ENCODE measurements at places on chromosomes 7 and 10.

GRCh38 chr7:85061456-85061855 lies 125.4 kb downstream of the SEMA3D start:
- DNase-seq = no peak

DNA sequence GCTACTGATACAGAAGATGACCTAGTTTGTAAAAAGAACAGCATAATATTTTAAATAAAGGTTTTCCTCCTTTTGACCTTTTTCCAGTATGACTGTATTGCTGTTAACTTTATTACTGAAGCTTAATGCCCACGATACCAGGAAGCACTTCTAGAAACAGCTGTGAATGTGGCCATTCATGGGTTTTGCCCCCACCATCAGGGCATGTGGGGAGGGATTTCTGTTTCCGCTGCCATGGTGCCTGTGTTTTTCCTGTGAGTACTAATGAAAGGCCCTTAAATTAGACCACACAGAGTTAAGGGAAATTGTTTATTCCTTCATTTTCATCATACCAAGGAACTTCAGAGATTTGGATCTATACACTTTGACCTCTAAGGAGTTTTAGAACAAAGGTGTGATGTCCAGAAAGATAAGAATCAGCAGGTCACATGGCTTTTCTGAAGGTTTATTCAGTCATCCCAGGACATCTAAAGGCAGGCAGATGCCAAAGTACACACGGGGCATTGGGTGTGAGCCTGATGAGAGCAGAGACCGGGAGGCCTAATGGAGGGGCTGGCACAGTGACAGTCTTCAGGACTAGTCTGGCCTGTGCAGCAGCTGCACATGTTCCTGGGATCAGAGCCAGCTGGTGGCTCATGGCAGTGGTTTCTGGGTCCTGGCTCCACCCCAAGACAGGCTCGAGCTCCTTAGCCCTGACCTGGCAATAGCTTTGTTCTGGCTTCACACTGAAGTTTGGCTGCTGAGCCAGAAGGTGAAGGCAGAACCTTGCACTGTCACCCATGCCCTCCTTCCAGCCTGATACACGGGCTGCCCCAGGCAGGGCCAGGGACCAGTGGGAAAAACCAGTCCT lies 190.9 kb downstream of the REEP3 start:
- no peak for DNase-seq

GRCh38 chr10:108574233-108574632 lies 1349.1 kb downstream of the XPNPEP1 start:
- DNase-seq = no peak

- DNase-seq = no peak
Measured at GRCh38 chr10:88437411-88437810, 145.7 kb downstream of the RNLS start.

GRCh38 chr7:48274662-48275061 lies 103.4 kb downstream of the ABCA13 start:
- no peak for DNase-seq
